ENCODE measurements at places on chromosomes 11 and 22. TPM values are rescaled to one million over a fixed set of nuclear protein-coding genes. Genes with fewer than 3 reads are reported as not detected.

GRCh38 chr11:132590554-132590953 lies 941.7 kb downstream of the OPCML start:
- DNase-seq, result no peak

DNA sequence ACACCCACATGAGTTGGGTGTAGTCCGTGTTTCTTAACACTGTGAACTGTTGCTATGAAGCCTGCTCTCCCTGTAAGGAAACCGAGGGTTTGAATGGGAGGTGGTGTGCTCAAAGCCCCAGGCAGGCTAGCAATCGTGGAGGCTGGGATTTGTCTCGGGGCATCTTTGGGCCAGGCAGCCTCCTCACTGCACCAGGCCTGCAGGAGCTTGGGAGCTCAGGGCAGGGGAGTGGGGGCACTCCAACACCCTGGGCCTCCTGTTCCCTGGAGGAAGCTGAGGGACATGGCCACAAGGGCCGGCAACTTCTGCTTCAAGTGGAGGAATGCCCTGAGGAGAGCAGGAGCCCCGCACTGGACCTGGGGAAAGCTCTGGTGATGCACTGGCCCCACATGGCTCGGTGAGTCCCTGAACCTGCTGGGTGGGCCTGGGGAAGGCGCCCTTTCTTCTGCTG lies 164.7 kb upstream of the B3GAT1 start:
- no peak for DNase-seq

NXPE2 gene
- total RNA-seq, result not detected

DNA sequence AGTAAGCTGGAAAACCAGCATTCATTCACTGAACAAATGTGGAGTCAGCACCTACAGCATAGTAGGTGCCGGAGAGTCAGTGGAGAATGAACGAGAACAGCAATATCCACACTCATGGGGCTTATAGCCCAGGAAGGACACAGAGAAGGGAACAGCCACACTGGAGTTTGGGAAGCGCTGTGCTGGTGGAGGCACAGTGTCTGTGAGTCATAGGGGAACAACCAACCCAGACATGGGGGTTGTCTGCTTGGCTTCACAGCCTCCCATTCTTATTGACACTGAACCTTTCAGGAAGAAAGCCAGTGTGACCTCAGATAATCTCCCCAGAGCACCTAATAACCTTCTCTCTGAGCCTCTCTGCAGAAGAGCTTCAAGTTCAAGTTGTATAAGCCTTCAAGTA lies 56.6 kb upstream of the UBASH3B start:
- DNase-seq, result no peak

- no peak for DNase-seq
Observed at GRCh38 chr11:9170450-9170849, 79.1 kb upstream of the SCUBE2 start.

GRCh38 chr22:48536541-48537342 lies 1290.9 kb downstream of the BRD1 start:
- DNase-seq, result no peak

OTOG gene
- not detected for total RNA-seq

GRCh38 chr11:73949246-73949645 lies 1.6 kb upstream of the DNAJB13 start:
- DNase-seq, result no peak

DNA sequence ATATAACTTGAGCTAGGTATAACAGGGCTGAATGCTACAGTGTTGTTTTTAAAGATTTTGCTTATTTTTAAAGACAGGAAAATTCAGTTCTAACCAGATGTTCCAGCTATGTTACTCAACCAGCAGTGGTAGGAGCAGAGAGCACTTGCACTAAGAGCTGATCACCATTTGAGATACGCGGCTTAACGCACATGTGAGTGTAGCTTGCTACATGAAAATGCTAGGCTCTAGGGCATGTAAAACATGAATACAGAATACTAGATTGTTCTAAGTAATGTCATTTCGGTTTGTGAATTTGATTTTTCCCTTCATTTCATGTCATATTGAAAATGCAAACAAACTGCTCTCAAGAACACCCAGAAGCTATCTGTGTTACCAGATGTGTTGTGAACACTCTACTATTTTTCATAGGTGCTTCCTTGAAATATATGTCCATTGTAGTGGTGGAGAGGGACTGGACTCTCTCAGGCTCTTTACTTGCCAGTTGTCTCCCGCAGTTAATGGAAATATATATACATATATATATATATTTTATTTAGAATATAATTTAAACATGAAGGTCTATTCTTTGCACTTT lies 10.8 kb upstream of the TECTA start:
- no peak for DNase-seq

DNA sequence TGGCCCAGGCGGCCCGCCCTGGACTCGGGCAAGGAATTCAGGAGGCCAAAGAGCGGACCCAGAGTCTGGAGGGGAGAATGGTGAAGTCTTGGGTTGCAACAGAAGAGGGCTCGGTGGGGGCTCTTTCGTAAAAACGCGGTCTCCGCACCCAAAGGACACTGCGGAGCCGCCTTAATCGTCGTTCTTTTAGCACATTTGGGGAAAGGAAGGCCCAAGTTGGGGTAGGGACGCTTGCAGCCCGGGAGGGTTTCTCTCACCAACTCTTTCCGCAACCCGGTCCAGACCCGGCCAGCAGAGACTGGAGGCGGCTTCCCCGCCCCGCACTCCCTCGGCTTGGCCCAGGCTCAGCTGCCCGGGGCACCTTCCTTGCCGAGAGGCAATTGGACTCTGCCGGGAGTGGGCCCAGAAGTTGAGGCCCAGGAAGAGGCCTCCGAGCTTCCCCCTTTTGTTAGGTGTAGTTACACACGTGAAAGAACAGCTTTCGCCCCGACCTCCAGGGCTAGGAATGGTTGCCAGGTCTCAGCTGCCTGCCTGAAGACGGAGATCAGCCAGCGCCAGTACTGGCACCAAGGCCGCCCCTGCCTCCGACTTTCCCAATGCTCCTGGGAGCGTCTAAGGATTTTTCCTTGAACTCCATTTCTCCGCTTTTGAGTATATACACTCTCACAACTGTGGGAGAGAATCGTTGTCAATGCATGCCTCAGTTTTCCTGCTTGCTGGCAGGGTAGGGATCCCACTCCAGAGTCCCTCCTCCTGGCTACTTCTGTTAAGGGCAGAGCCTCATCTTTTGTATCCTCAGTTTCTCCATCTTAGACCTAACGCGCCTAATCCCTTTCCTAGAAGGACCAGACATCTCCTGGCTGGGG lies 3.7 kb downstream of the ALX4 start:
- DNase-seq, result no peak

TYR gene
- not detected for total RNA-seq

- DNase-seq, result no peak
Observed at GRCh38 chr11:70360211-70360610, 38.1 kb upstream of the CTTN start.

- no peak for DNase-seq
Observed at GRCh38 chr11:73240190-73240781, 22.2 kb downstream of the P2RY2 start.

All from pancreas (tissue), 10 donors.